Right renal pelvis (tissue), 4 donors: ENCODE measurements at places on chromosomes 1 and 21.

DNA sequence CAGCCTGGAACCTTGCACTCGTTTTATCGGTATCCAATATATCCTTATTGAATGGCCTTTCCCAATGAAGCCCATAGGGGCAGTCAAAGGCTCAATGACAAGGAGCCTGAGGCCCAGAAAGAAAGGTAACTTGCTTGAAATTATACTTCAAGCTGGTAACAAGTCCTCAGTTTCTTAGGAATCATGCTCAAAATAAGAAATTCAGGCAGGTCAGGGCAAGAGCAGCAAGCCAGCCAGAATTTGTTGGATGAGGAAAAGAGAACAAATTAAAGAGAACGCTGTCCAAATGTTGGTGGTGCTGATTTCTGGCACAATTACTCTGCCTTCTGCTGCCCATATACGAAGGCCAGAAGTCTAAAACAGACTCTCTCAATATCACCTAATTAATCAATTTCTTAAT, 77.6 kb downstream of the DDX20 start:
- peak; percentile 7 for DNase-seq

DNA sequence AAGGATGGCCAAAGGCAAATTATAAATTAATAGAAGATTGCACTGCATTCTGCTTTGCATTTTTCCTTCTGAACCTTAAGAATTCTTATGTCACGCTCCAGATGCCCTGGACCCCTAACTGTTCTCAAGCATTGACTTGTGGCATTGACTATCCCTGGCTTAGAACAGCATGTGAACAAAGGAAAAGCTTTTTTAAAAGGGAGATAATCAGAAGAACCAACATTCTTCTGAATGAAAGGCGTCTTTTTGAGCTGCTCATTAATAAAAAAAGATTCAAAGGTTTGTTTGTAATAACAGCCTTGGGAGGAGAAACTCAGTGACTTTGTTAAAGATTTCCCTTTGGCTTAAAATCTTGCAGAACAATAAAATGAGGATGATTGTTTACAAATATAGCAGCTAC, 105.5 kb downstream of the TNNI3K start:
- no peak for DNase-seq

GRCh38 chr1:43563876-43564539, 33.3 kb downstream of the PTPRF start:
- no peak for DNase-seq

DNA sequence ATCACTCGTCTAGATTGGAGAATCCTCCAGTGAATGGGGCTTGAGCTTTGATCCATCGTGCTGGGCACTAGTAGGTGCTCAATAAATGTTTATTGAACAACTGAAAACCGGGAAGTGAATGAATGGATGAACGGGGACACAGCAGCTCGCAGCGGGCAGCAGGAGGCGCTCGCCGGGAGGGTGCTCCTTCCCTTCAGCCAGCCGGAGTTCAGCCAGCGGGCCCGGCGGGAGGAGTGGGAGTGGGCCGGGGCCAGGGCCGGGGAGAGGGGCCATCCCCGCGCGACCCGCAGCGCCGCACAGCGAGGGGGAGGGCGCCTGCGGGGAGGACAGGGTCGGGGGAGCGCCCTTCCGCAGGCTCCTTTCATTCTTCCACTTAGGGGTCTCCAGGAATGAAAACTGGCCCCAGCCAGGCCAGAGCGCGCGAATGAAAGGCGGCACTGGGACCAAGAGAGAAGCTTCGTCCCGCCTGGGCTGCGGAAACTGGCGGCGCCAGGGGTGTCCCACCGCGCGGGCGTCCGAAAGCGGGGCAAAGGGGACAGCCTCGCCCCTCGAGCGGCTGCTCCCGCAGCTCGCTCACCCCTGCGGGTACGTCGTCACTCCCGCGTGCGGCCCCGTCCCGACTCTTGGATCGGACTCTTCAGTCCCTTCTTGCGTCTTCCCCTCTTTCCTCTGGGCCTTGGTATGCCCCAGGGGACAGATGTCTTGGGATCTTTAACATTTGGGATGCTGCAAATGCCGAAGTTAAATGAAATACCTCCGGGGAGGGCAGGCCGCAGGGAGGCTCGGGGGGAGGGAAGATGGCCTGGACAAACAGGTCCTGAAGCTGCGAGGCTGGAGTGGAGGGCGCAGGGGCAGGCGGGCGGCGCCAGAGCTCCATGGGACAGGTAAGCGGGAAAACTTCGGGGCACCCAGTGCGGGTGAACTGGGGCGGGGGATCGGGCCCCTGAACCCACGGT, 3.6 kb upstream of the INAVA start:
- DNase-seq: no peak

DNA sequence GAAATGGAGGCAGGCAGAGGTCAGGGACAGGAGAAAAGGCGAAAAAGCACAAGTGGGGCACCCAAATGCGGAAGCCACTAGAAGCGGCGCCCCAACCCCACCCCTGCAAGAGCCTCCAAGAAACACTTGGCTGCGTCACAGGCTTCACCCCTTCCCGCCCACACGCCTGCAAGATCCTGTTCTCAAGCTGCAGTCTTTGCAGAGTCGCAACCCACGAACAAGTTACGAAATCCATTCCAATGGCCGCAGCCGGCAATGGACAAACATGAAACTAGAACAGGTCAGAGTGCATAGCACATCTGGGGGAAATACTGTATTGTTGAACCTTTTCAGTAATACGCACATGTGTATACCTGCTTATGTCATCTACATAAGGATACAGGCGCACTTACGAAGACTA, 103.6 kb downstream of the PSMG1 start:
- no peak for DNase-seq

GRCh38 chr1:117177376-117177775, 33.4 kb downstream of the VTCN1 start:
- no peak for DNase-seq

- DNase-seq: no peak
These were observed 9.5 kb downstream of the CFH start for GRCh38 chr1:196661345-196661744.

DNA sequence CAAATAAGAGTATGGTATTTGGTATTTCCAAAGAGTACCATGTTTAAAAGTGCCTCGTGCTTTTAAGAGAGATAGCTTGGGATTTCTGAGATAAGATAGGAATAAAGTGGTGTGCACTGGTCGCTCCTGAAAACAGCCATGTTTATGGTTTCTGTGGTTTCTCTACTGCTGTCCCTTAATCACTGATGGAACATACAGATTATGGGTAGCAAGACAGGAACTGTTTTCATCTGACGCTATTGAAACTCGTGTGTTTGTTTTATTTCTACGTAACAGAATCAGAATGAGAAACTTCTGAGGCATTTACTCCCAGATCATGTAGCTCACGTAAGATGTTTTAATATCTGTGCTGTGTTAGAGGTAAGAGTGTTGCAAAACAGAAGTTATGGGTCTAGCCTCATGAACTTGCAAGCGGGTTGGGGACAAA, 126.0 kb downstream of the KIAA0319L start:
- DNase-seq: no peak

DNA sequence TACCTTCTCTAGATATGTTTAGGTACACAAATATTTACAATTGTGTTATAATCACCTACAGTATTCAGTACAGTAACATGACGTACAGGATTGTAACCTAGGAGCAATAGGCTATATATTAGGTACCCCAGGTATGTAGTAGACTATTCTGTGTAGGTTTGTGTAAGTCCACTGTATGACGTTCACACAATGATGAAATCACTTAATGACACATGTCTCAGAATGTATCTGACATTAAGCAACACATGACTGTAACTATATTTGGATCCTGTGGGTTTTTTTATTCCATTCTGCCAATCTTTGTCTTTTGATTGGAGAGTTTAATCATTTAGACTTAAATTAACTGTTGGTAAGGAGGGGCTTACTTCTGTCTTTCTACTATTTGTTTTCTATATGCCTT, 52.1 kb downstream of the STYXL2 start:
- DNase-seq: no peak

GRCh38 chr1:169970114-169970513, 76.4 kb upstream of the SCYL3 start:
- no peak for DNase-seq

GRCh38 chr1:93744299-93744988, 62.8 kb upstream of the BCAR3 start:
- DNase-seq: no peak

DNA sequence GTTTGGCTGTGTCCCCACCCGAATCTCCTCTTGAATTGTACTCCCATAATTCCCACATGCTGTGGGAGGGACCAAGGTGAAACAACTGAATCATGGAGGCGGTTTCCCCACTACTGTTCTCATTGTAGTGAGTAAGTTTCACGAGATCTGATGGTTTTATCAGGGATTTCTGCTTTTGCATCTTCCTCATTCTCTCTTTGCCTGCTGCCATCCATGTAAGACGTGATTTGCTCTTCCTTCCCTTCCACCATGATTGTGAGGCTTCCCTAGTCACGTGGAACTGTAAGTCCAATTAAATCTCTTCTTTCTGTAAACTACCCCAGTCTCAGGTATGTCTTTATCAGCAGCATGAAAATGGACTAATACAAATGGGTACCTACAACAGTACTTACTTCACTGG, 73.5 kb downstream of the PIK3R3 start:
- DNase-seq: no peak

DNA sequence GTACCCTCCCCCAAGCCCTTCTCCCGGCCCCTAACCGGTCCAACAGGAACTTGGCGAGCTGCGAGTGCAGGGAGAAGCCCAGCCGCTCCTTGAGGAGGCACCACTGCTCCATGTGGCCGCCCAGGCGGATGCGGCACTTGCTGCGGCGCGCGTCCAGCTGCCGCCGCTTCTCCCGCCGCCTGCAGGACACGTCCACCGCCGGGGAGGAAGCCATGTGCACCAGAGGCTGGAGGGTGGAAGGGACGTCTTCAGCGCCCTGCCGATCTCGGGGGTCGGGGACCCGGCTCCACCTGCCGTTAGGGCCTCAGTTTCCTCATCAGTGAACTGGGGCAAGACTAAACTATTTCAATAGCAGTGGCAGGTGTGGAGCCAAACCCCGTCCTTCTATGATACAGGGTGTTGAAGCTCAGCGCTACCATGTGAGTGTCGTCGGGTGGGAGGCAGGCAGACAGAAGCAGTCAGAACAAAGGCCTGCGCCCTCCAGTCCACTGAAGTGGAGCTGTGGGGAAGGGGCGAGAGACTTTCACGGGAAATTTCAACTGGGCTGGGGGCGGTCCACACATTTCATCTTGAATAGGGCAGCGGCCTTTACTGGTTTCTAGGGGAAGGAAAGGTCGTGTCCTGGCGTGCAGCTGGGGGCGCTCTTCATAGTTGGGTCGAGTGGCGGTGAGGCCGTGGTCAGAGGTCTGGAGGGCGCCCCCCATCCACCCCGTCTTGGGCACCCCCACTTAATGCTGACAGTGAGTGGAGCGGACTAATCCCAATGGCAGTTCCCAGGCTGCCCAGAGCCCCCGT, 592 bp downstream of the ZNF692 start:
- DNase-seq: peak; percentile 40

DNA sequence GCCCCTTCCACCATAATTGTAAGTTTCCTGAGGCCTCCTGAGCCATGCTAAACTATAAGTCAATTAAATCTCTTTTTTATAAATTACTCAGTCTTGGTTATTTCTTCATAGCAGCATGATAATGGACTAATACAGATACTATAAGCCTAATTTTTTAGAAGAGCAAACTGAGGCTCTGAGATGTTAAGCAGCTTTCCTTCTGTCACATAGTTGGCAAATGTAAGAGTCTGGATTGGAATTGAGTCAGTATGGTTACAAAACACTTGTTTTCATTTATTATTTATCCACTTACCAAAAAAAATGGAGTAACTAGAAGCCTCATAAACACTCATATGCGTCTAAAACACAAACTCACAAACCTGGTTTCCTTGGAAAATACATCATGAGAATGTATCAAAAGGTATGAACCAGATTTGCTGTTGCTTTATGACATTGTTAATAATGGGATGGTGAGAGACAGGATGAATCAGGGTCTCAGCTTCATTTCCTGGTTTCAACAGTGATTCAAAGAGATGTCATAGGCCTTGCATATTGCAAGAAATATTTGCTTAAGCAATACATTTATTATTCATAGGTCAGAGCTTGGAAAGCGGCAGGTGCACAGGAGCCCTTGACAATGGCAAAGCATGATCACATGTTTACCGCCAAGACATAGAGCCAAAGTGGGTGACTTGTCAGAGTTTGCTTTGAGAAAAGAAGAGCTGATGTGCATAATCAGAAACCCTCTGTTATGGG, 221.5 kb downstream of the GRIK1 start:
- DNase-seq: no peak

- no peak for DNase-seq
These were observed 96.4 kb upstream of the BACE2 start for GRCh38 chr21:41071258-41072171.
